ENCODE measurements at places on chromosomes 7 and 10. TPM values are rescaled to one million over a fixed set of nuclear protein-coding genes. Genes with fewer than 3 reads are reported as not detected.

DNA sequence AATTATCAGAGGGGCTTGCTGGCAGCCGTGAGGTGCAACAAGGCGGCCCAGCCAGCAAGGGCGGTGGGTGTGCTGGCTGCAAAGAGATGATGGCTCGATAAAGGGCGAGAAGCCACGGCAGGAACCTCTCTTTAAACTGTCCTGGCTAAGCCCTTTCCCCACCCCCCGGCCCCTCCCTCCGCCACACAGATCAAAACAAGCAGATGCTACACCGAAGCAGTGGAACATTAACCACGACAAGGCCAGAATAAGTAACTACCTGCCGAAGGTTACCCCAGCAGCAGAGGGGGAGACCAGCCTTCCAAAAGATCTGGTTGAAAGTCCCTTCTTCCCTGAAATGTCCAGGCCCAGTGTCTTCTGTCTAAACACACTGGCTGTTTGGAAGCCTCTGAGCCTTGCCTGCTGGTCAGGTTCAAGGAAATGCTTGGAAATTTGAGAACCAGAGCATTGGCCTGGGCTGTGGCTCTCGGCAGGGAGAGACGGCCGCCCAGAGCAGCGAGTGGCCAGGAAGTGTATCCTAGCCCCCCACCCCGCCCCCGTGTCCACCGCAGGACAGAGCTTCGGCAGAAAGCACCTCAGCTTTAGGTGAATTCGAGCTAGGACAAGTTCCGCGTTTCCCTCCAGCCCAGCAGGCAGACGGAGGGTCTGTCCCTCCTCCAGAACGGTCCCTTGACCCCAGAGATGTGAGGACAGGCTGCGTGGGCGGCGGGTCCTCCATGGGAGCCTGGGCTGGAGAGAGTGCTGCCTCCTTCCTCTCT, 2.1 kb downstream of the FAM20C start:
- peak; percentile 56 for DNase-seq

The STK31 gene
- total RNA-seq = not detected

GRCh38 chr10:106304056-106304455, 860.5 kb downstream of the SORCS1 start:
- no peak for DNase-seq

DNA sequence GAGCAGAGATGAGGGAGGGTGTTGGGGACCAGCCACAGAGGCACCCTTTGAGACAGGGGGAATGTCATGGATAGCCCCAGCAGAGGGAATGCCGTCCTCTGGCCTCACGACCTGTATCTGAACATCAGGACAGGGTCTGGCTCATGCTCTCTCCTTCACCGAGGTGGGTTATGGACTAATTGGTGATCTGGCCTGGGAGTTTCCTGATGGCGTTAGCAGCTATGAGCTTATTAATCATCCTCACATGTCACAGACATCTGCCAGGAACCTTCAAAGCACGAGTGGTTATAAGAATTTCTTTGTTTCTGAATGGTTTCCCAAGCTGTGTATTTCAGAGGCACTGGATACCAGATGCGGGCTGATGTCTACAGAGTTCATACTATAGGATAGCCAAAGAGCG, 6.9 kb downstream of the CPA4 start:
- DNase-seq = no peak

DNA sequence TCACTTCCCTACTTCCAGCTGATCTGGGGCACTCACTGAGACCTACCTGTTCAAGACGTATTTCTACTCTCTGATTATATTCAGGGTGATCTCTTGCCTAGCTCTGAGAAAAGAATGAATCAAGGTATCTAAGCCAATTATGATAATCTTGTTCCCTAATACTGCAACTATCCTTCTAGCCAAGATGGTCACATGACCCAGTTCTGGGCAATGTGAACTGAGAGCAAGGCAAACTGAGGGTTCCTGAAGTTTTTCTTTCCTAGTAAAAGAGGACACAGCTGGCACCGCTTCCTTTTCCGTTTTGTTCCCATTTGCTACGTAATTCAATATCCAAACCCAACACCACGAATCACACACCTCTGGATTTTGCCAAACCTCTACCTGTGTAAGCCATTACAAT, 5.9 kb upstream of the GPAM start:
- no peak for DNase-seq
